KBM-7 (cell line): ENCODE measurements at places on chromosomes 7 and 10.

DNA sequence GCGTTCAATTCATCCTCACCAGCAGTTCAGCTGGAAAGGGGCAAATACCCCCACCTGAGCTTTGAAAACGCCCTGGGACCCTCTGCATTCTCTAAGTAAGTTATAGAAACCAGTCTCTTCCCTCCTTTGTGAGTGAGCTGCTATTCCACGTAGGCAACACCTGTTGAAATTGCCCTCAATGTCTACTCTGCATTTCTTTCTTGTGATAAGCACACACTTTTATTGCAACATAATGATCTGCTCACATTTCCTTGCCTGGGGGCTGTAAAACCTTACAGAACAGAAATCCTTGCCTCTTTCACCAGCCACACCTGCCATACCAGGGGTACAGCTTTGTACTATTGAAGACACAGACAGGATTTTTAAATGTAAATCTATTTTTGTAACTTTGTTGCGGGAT, 155.8 kb upstream of the LANCL2 start:
- no peak for DNase-seq

GRCh38 chr7:1413936-1414639, 45.2 kb downstream of the MICALL2 start:
- no peak for DNase-seq

DNA sequence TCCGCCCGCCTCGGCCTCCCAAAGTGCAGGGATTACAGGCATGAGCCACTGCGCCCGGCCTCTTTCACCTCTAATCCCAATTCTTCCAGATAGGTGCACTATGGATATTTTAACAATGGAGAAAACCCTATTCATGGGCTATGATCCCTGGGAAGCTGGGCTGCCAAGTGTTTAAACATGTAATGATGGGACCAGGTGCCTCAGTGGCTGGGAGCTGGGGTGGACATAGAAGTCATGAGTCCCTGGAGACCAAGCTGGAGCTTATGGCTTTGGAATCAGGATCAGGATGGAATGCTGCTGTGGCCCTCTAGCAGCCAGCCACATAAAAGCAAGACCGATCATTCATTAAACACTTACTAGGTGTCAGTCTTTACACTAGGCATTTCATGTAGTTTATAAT, 41.8 kb upstream of the IGFBP3 start:
- DNase-seq, result no peak

DNA sequence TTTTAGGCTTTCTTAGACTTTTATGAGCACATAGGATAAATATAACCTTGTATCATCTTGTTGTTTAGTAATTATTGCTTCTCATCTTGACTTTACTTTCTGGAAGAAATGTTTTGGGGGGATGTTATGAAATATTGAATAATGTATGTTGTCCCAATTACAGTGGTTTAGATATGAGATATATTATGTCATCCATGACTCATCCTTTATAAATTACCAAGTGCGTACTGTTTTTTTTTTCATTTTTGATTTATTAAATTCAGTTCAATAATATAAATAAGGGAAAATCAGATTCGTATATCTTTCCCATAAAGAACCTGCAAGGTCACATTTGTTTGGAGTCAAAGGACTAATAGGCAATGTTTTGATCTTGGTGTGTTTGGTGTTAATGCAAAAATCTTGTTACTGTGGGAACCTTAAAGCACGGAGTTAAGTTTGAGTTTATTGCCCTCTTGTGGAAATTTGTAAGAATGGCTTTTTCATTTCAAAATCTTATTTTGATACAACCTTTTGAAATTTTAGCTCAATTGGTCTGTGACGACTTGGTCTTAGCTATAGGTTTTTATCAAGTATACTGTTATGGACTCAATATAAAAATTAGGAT, 108.6 kb downstream of the SRI start:
- peak; percentile 63 for DNase-seq

DNA sequence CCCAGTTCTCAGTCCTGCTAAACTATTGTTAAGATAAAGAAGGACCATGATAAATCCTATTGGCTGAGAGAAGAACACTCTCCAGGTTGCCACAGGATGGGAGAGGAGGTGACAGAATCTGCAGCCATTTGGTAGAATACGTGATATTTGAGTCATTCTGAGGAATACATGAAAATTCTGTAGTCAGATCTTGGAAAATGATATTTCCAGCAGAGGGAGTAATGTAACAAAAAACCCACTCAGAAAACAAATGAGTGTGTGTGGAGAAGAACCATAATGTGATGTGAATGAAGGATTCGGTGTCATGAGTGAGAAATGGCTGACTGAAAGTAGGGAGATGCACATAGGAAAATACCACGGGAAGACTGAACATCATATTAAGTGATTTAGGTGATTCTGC, 128.5 kb upstream of the PFKP start:
- no peak for DNase-seq

- DNase-seq, result no peak
Measured at GRCh38 chr10:3749011-3749410, 36.0 kb downstream of the KLF6 start.

DNA sequence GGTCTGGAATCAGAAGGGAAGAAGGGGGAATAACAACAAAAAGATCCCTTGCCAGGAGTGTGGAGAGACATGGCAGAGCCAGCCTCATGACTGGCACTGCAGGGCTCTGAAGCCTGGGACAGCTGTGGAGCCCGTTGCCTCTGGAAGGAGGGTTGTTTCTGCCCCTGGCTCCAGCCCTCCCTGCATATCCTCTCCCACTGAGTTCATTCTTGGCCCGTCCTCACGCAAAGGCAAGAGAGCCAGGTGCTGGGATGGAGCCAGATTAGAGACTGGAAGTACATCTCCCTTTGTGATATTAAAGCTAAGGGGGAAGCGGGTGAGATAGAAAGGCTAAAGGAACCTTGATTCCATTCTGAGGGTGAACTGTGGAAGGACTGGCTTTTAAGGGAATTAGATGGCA, 141.5 kb upstream of the NPVF start:
- no peak for DNase-seq

DNA sequence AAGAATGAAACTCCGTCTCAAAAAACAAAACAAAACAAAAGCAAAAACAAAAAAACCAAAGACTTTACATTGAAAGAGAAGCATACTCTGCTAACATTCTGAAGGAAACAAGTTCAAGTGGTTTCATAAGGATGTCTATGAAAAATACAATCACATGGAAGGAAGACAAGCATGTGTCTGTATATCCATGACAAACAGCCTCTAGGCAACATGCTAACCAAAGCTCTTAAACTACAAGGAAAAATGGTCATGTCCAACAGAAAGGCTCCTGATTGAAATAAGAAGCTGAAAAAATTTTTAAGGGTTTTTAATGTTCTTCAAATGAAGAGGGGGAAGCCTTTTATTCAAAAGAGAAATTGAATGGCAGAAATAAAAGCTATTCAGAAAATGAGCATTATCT, 64.9 kb downstream of the UBE2H start:
- no peak for DNase-seq

GRCh38 chr7:155808549-155809331, 3.5 kb downstream of the SHH start:
- DNase-seq, result peak; percentile 32

DNA sequence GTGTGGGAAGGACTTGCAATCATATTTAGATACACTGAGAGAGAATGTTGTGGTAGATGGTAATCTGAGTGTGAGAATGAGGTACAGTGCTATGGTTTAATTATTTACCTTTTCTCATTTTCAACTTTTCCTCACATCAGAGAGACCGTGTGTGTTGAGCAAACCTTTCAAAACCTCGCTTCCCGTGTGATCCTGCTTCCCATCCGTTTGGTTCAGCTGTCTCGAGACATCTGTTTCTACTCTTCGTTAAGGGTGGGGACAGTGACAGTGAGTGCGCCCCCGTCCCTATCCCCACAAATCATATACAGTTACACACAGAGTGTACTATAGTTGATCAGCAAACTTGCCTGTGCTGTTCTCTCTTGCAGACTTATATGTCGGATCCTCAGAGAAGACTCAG, 33.0 kb upstream of the NOBOX start:
- DNase-seq, result no peak

DNA sequence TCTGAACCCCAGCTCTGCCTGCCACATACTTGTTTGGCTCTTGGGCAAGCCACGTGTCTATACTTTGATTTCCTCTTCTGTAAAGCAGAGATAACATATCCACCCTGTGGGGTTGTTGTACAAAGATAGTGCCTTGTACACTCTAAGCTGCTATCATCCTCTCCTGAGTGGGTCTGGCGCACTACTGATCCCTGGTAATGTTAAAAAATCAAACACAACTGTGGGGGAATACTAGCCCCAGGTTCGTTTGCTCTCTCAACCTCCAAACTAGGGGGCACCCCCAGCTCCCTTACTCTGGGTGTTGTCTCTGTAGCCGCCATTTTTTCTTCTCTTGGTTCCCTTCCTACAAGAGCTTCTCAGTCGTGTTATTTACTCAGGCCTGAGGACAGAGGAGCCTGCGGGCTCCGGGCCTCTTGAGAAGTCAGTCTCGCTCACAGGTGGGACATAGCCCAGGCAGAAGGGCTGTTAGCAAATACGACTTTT, 1.0 kb downstream of the POLM start:
- DNase-seq, result no peak

GRCh38 chr10:78010278-78010677, 19.0 kb downstream of the POLR3A start:
- DNase-seq, result no peak

DNA sequence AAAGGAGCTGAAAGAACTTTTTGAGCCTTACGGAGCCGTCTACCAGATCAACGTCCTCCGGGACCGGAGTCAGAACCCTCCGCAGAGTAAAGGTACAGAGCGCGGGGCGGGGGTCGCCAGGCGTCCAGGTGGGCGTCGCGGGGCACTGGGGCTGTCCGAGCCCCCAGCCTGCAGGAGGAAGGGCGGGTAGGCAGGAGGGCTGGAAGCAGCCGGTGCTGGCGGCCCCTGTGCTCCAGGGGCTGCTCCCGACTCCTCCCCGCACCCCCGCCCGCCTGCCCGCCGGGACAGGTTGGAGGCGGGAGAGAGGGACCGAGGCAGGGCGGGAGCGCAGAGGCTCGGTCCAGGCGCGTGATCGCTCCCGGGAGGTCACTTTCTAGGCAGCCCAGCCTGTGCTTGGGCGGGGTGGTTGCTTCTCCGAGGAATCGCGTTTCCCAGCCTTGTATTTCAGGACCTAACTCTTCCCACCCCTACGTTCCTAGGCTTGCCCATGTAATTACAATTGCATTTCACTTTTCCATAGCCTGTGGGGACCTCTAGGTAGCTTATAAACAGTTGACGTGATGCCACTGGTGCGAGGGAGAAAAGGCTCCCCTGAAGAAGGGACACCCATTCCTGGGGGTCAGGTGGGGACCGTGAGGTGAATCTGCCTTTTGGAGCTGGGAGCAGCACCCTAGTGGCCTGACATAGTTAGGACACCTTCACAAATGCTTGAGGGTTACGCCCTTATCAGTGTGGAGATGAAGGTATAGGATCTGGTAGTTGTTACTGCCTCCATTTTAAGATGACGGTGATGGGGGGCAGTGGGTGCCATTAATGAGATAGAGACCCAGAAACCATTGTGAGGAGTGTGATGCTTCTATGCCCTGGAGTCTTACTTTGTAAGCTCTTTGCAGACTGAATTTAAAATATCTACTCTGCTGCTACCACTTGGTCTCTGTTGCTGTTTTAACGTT, 148.2 kb downstream of the CELF2 start:
- peak; percentile 85 for DNase-seq

GRCh38 chr10:60042914-60043313, 136.6 kb upstream of the CCDC6 start:
- no peak for DNase-seq
